HuH-7.5 (cell line): ENCODE measurements at places on chromosomes 11 and 22.

GRCh38 chr11:78492973-78493372 lies 75.4 kb upstream of the GAB2 start:
- DNase-seq = no peak

DNA sequence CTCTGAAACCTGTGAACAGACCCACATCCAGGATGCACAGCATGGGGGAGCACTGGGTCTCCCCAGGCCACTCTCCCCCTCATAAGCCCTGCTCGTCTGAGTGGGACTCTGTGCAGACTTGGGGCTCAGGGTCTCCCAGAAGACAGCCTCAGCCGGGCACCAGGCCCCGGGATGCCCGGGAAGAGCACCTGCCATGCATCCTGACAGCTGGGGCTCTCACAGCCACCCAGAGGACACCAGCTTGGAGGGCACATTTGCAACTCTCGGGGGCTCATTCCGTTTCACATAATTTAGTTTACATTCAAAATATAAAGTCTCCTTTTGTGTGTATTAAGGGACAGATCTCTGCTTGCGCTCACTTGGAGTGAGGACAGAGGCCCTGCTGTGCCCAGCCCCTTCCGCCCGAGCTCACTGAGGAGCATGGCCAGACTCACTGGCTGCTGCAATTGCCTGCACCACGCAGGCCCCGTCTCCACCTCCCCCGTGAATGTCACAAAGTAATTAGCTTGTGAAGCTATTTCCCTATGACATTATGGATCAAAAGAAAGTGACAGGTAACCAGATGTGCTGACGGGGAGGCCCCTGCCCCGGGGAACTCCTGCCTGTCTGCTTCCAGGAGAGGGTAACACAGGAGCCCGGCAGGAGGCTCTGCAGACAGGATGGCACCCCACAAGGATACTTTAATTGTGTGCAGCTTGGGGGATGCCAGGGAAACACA lies 275.6 kb downstream of the BRD1 start:
- DNase-seq = no peak

DNA sequence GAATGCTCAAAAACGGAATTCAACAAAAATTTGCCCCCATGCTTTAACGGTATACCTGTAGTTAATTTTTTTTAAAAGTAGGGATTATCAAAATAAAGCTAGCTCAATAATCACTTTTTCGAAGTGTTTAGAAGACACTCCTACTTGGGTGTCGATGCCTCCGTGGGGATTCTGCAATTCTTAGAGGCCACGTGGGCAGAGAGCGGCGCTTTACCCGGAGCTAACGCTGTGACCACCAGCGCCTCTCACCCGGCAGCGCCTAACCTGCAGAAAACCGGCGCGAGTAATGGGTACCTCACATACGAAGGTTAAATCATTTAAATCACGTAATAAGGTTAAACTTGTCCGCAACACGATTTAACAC lies 583 bp downstream of the TAF1D start:
- DNase-seq = no peak

GRCh38 chr22:38467438-38467903 lies 425 bp upstream of the KDELR3 start:
- DNase-seq = peak; percentile 66

- DNase-seq = no peak
Measured at GRCh38 chr11:303363-303762, 4.0 kb upstream of the IFITM5 start.

DNA sequence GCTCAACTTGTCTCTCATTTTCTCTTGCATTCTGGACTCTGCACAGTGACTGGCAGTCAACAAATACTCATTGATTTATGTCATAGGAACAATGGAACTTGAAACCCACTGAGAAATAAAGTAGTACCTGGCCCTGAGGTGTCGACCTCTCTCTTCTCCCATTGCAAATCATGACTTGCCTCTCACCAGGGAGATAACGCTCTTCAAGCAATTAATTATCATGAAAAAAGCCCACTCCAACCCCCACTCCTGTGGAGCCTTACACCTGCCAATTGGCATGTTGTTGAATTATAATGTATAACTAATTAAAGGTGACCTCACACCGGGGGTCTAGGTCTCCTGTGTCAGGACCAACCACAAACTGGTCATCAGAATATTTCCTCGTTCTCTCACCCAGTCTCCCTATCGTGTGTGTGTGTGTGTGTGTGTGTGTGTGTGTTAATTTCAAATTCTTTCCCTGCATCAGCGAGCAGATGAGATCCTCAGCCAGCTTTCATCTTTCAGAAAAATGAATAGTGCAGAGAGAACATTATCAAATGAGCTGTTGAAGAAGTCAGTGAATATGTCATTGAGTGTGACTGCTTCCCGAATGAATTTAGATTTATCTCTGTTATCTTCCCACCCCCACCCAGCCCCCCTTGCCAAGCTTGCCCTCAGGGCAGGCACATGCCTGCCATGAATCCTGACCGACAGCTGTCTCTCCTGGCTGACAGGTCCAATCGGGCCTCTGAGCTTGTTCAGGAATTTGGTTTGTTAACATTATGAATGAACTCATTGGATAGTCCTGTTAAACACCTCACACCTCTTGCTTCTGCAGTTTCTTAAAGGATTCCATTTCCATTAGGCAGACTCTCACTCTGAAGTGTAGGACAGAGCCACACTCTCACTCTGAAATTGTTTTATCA lies 357.4 kb downstream of the INSC start:
- no peak for DNase-seq
